ENCODE measurements at places on chromosomes 16 and 17.

- no peak for DNase-seq
Observed at GRCh38 chr16:28205117-28205899, 6.5 kb downstream of the XPO6 start.

DNA sequence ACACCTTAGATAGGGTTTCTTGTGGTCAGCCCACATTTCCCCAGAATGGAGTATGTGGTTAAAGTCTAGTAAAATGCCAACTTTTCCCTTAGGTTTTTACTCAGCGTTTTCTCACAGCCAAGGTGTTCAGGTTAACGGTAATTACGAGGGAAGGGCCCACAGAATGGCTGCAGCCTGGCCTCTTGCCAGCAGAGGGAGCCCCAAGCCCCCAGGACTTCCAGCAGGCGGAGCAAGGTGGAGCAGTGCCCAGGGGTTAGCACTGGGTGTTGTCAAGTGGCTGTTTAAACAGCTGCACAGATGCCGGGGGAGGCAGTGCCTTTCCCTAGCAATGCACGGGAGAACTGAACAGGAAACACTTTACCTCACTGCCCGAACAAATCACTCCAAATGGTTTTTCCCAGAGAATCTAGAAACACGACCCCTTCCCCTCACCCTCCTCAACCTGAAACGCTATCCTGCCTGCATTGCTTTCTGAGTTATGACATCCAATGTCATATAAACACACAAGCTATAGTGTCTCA lies 6.6 kb downstream of the PHB1 start:
- DNase-seq: peak; percentile 75

- DNase-seq: no peak
Observed at GRCh38 chr17:77107506-77108433, 33.0 kb upstream of the SEC14L1 start.

DNA sequence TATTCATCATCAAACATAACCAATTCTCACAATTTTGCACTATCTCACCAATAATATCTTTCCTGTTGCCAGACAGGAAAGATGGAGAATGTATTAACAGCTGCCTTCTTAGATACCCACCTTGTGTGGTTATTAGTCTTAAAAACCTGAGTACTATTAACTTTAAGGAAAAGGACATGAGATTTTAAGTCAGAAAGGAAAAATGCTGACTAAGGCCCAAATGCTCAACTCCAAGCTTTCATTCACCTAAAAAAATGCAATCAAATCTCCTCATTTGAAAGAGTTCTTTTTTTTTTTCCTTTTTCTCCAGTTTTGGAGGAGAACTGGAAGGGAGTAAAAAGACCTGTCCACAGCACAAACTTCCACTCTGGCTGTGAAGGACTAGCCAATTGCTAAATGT lies 61.3 kb upstream of the PHOSPHO1 start:
- DNase-seq: no peak

GRCh38 chr17:48555258-48556228 lies 10.6 kb upstream of the HOXB2 start:
- no peak for DNase-seq

GRCh38 chr16:86906623-86907022 lies 328.3 kb downstream of the FOXL1 start:
- no peak for DNase-seq

- no peak for DNase-seq
Observed at GRCh38 chr16:50154420-50154950, 1.4 kb downstream of the TENT4B start.

- no peak for DNase-seq
Observed at GRCh38 chr17:13002761-13003453, 14.9 kb downstream of the ELAC2 start.

GRCh38 chr17:40290629-40291280 lies 3.1 kb downstream of the CDC6 start:
- DNase-seq: no peak

DNA sequence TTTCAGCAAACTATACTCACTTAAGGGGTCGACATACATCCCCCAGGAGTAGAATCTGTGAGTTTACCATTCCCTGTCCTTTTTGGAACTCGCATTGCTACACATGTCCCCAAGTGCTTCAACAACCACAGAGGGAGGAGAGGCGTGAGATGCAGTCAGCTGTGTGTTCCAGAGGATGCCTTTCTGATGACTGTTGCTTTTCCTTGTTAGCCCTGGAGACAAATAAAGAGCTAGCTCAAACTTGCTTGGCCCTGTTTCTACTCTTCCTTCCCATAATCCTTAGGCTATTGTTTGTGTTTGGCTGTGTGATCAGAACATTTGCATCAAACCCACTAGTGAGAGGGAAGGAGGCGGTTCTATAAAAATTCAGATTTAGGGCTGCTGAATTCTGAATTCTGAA lies 264.0 kb downstream of the ENGASE start:
- DNase-seq: no peak

DNA sequence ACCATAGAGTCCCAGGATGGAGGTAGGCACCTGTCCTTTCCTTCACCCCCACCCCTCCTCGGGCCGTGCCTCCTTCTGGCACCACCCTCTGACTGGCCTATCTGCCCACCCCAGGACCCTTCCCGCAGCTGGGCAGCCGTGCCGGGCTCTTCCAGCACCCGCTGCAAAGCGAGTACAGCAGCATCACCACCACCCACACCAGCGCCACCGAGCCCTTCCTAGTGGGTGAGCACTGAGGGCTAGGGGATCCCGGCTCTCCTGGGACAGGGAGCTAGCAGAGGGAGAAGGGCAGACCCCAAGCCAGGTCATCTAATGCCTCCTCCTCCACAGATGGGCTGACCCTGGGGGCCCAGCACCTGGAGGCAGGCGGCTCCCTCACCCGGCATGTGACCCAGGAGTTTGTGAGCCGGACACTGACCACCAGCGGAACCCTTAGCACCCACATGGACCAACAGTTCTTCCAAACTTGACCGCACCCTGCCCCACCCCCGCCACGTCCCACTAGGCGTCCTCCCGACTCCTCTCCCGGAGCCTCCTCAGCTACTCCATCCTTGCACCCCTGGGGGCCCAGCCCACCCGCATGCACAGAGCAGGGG lies 7.8 kb downstream of the GALK1 start:
- no peak for DNase-seq

GRCh38 chr17:68277807-68278206 lies 13.1 kb downstream of the SLC16A6 start:
- no peak for DNase-seq
